ENCODE measurements at places on chromosomes 3 and 15. TPM values are rescaled to one million over a fixed set of nuclear protein-coding genes. Genes with fewer than 3 reads are reported as not detected.

The MESP1 gene
- 2.1 TPM for total RNA-seq

The GREM1 gene
- 4.8 TPM for total RNA-seq

The CCDC54 gene
- not detected for total RNA-seq

The CSTA gene
- total RNA-seq, result 4.6 TPM

The NPAP1 gene
- total RNA-seq, result 0.19 TPM

- peak; percentile 71 for DNase-seq
Measured at GRCh38 chr3:49701388-49702077, 12.2 kb downstream of the RNF123 start.

- no peak for DNase-seq
Measured at GRCh38 chr3:135490219-135490915, 475.2 kb upstream of the PPP2R3A start.

- no peak for DNase-seq
Measured at GRCh38 chr15:64738226-64739095, 36.9 kb downstream of the RBPMS2 start.

- DNase-seq, result no peak
Measured at GRCh38 chr3:52149021-52149420, 5.2 kb downstream of the POC1A start.

- DNase-seq, result no peak
Measured at GRCh38 chr15:89332446-89332845, 2.2 kb downstream of the POLG start.

DNA sequence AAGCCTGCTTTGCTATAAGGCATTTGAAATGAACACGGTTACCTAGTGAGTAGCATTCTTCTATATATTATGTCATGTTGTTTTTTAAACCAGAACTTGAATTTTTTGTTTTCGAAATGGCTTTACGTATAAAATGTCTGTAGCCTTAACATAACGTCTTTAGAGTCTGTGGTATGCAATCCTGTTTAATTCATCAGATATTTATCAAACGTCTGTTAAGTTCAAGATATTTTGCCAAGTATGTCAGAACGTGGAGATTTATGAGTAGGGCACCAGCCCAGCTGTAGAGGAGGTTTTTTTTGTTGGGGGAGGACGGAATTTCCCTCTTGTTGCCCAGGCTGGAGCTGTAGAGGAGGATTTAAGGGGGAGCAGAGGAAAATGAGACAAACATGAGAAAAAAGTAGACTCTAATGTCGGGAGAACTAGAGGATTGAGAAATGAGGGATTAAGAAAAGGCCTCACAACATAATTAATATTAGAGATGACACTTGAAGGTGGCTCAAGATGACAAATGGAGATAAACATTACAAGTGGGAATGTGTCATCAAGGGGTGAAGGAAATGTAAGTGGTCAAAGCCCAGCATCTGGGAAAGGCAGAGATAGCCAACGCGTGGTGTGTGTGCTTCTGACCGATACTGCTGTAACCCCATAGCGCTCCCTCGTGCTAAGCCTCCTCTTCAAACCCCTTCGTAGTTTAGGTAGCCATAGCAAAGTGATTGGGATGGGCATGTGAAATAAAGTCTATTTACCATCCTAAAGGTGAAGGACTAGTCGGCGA, 154.0 kb upstream of the GOLGA6L4 start:
- DNase-seq, result no peak

- no peak for DNase-seq
Measured at GRCh38 chr3:23834082-23834870, 28.5 kb downstream of the UBE2E1 start.

- no peak for DNase-seq
Measured at GRCh38 chr3:70620367-70620766, 307.9 kb upstream of the MDFIC2 start.

GRCh38 chr3:182482705-182483104, 310.6 kb upstream of the ATP11B start:
- DNase-seq, result no peak

DNA sequence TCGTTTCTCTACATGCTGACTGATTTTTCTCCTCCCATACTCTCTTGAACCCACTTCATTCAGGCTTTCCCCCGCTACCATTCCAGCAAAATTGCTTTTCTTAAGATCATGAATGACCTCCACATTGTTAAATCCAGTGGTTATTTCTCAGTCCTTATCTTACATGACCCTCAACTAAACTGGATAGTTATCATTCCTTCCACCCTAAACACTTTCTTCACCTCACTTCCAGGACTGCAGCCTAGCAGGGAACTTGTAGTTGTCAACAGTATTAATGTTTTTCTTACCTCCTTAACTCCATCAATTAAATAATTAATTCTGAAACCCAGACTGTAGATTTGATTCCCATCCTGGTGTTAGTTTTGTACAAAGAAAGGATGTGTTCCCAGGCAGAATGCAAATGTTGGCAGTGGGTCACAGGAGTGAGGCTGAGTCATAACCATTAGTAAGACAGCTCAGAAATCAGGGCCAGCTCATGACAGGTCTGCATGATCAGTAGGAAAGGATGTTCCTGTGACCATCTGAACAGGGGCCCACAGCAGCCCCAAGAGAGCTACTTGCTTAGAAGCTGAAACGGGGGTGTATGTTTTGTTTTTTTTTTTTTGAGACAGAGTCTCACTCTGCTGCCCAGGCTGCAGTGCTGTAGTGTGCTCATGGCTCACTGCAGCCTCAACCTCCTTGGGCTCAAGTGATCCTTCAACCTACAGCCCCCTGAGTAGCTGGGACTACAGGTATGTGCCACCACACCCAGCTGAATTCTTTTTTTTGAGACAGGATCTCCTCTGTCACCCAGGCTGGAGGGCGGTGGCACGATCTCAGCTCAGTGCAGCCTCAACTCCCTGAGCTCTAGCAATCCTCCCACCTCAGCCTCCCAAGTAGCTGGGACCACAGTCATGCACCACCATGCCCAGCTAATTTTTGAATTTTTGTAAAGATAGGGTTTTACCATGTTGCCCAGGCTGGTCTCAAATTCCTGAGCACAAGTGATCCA, 9.1 kb downstream of the BCL2L10 start:
- DNase-seq, result no peak

DNA sequence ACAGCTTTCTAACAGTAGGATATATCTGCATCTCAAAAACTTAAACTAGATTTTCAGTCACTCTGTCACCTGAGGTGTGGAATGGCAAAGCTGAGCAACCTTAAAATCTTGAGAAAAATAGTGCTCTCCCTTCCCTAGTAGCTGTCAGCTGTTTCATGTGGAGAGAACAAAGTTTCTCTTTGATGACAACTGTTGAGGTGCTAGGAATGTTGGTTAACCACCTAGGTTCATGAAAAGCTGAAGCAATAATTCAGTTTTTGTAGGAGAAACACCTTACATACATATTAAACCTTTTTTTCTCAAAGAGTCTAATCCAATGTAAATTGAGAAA, 40.8 kb downstream of the TCF12 start:
- no peak for DNase-seq

DNA sequence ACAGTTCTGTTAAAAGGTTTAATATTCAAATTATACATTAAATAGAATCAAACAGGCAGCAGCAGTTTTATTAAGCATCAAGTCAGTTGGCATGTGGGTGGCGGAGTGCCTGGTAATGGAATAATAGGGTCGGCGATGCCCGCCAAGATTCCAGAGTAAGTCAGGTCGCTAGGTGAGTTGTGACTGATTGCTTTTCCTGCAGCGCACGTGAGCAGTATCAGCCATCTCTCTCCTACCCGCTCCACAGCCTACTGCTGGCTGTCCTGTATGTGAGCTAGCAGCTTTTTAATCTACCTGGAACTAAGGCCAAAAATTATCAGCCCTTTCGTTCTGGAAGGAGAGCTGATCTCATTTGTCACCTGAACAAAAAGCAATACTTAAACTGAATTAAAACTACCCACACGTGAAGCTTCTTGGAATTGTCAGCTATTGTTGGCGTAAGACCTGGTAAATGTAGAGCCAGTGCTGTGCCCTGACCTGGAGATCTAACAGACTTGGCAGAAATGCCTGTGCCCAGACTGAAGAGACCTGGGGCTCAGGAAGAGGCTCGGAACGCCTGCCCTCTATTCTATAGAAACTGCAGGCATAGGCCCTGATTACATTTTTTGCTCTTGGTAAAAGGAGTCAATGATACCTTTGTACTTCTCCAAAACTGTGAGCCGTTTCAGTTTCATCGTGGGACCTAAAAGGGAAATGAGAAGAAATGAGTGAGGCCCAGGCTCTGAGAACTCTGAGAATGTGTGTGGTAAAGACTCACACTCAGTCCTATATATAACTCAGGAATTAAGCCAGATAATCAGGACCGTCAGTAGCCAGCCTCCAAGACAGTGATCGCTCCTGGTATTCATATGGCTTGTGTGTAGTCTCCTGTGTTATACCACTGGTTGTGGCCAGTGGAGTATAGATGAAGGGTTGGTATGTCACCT, 21.9 kb downstream of the IDH3A start:
- no peak for DNase-seq

DNA sequence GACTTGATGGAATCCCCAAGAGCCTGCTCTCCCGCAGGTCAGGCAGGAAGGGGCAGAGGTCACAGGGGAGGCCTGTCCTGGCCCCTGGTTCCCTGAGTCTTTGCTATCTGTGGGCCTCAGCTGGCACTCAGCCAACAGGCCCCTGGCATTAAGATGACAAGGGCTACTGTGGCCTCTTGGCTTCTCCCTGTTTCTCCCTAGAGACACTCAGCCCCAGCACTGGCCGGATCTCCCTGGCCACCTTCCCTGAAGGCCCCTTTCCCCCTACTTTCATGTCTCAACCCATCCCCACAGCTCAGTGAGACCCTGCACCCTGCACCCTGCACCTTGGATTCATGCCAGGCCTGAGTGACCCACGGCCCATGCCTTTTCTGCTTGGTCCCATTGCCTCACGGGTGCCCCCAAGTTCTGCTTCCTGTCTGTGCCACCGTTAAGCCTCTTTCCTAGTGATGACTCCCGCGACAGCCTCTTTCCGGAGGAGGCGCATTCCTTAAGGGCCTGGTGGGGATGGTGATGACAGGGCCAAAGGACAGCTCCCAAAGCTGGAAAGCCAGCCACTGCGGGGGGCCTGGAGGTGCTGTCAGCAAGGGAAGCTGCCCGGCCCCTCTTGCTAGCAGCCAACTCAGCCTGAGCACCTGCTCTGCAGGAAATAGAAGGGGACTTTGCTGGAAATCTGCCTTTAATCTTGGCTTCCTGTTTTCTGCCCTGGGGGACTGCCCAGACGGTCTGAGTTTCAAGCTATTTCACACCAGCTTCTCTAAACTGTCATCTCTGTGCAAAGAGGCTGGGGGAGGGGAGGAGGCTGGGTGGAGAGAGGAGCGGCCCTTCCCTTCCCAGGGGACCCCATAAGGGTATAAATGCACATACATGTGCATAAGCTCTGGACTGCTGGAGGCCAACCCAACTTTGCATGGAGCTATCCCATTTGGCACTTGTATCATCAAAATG, 4.8 kb upstream of the CSK start:
- no peak for DNase-seq

GRCh38 chr3:197340521-197340871, 42.1 kb upstream of the DLG1 start:
- DNase-seq, result no peak

GRCh38 chr3:12421132-12421531, 63.1 kb upstream of the TSEN2 start:
- DNase-seq, result no peak
